Right ventricle myocardium inferior (tissue), 1 donor: ENCODE measurements at places on chromosomes 1 and 21.

DNA sequence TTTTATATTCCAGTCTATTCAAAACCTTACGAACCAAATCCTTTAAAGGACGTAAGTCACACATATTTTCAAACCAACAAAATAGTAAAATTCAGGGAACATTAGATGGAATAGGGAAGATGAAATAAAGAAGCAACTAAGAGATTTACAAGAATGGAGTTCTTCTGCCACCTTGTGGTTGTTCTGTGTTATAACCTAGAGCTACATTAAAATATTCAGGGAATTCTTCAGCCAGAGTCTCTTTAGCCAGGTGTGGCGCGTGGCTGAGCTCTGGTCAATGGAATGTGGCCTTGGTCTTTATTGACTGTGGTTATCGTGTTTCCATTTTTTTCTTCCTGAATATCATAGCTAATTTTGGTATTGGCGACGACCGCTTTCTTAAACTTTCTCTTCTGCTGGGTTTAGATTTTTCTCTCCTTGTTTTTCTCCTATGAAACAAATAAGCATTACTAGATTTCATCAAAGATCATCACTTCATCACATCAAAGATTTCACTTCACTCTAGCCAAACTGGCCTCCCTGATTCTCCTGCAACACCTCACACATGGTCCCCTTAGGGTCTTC lies 221.3 kb downstream of the MRPL39 start:
- peak; percentile 30 for DNase-seq

GRCh38 chr1:207993477-207994445 lies 82.8 kb upstream of the CD34 start:
- DNase-seq, result no peak

- DNase-seq, result no peak
Observed at GRCh38 chr1:119293797-119294196, 74.8 kb upstream of the HAO2 start.

GRCh38 chr1:171801487-171801891 lies 20.0 kb downstream of the METTL13 start:
- no peak for DNase-seq

DNA sequence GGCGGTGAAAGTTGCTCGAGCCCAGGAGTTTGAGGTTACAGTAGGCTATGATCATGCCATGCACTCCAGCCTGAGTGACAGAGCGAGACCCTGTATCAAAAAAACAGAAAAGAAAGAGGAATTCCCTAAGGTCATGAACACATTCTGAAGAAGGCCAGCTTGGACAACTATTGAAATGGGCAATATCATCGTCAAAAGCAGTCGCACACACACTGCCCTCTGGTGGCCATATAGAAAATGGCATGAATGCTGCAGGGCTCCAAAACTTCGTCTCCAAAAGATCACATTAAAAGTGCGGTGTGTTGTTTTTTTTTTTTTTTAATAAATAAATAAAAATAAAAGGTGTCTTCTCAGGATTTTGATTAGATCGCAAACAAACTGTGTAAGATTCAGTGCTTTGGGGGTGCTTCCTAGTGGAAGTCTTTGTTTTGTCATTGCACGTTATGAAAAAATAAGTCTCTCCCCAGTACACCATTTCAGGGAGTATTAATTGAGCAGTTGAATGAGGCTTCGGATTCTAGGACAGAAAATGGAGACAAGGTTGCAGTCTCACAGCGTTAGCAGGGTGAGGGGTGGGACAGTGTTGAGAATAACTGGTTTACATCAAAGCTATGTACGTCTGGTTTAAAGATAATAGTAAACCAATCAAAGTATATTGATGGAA lies 87.5 kb upstream of the FMN2 start:
- no peak for DNase-seq

- DNase-seq, result peak; percentile 90
Observed at GRCh38 chr1:31413405-31414001, 490 bp downstream of the SERINC2 start.

DNA sequence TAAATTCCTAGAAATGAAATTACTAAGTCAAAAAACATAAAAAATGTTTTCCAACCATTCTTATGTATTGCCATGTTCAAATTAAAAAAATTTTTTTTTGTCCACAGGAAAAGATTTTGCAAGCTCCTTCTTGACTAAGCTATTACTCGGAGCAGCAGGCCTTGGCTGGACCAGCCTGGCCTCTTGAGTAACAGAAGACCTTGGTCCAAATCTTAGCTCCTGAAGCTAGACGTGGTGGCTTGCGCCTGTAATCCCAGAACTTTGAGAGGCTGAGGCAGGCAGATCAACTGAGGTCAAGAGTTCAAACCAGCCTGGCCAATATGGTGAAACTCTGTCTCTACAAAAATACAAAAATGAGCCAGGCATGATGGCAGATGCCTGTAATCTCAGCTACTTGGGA lies 77.6 kb downstream of the CLSTN1 start:
- DNase-seq, result no peak

DNA sequence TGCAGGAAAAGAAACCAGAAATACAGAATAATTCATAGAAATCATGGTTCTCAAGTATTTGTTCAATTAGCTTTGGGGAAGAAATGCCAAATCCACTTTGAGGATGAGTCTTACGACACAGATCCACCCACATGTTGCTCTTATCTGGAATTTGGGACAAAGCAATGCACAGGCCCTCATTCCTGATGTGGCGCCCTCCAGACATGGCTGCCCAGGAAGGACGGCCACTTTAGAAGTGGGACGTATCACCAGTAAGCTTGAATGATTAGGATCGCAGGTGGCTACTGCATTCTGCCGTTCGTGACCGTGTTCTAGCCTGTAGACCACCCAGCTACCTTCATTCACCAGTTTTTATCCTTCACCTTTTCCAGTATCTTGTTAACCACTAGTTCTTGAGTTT lies 20.1 kb upstream of the NCMAP start:
- DNase-seq, result no peak

GRCh38 chr1:184258525-184258924 lies 128.3 kb upstream of the C1orf21 start:
- no peak for DNase-seq

DNA sequence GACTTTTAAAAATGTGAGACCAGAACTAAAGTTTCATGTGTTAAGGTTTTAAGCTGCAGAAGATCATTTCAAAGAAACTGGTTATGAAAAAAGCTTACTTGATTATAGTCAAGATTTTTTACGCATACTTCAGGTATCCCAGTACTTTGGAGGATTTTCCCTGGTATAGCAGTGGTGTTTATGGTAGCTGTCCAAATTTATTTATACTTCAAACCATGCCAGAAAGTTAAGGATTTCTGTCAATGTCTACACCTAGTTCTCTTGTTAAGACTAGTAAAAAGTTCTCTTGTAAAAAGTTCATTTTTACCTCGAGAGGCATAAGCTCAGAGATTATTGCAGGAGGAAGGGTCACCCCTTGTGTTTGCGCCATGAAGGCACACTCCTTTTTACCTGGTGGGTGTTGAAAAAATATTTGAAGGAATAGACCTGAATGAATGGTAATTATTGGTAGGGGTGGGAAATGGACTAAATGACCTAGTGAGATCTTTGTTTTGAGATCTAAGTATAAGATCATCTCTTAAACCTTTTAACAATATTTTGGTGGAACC lies 2.8 kb downstream of the DYRK1A start:
- DNase-seq, result no peak

DNA sequence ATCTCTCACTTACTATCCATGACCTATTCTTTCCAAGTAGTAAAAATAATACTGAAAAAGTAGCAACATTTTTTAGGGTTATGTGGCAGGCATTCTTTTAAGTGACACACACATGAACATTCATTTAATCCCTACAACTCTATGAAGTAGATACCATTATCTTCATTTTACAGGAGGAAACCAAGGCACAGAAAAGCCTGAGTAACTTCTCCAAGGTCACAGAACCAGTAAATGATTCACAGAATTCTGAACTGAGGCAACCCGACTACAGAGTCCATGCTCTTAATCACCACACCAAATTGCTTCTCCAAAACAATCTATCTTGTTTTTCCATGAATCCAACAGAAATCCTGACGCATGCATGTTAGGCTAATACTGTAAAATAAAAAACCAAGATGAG lies 17.5 kb downstream of the FUBP1 start:
- no peak for DNase-seq
